ENCODE measurements at places on chromosomes 4 and X. TPM values are rescaled to one million over a fixed set of nuclear protein-coding genes. Genes with fewer than 3 reads are reported as not detected.

Gene FABP2
- total RNA-seq: not detected

Gene SYP
- 0.27 TPM for total RNA-seq

Gene C4orf54
- total RNA-seq: under 0.01 TPM

Gene GYPA
- not detected for total RNA-seq

Gene CXCL8
- total RNA-seq: 254 TPM

Gene CITED1
- not detected for total RNA-seq

Gene BTK
- total RNA-seq: not detected

Gene PRKG2
- total RNA-seq: under 0.01 TPM

Gene SSX4B
- not detected for total RNA-seq

Gene TCEAL8
- total RNA-seq: 72.3 TPM

Gene CAMK2D
- 25.2 TPM for total RNA-seq

Gene MRPS18C
- 21.3 TPM for total RNA-seq

Gene FRAS1
- total RNA-seq: 4.1 TPM

Gene PRR32
- not detected for total RNA-seq

Gene CT47B1
- not detected for total RNA-seq

Gene GYPB
- total RNA-seq: not detected

Gene CNGA1
- not detected for total RNA-seq

Gene USP38
- 17.3 TPM for total RNA-seq

Gene KIF4A
- 21.7 TPM for total RNA-seq

Gene LAS1L
- 26.8 TPM for total RNA-seq

Gene SSX3
- not detected for total RNA-seq

Gene SGMS2
- total RNA-seq: 95.0 TPM

Gene TEX11
- total RNA-seq: not detected

Gene LGI2
- not detected for total RNA-seq

Gene DNAAF6
- total RNA-seq: not detected

Gene MAGEA8
- total RNA-seq: not detected
